ENCODE measurements at places on chromosomes 3 and 15.

- no peak for DNase-seq
Measured at GRCh38 chr3:46468753-46469600, 4.3 kb upstream of the LTF start.

GRCh38 chr3:152054315-152054714 is 180.9 kb downstream of the SUCNR1 start:
- no peak for DNase-seq

- no peak for DNase-seq
Measured at GRCh38 chr3:156659260-156659659, 15.1 kb upstream of the TIPARP start.

DNA sequence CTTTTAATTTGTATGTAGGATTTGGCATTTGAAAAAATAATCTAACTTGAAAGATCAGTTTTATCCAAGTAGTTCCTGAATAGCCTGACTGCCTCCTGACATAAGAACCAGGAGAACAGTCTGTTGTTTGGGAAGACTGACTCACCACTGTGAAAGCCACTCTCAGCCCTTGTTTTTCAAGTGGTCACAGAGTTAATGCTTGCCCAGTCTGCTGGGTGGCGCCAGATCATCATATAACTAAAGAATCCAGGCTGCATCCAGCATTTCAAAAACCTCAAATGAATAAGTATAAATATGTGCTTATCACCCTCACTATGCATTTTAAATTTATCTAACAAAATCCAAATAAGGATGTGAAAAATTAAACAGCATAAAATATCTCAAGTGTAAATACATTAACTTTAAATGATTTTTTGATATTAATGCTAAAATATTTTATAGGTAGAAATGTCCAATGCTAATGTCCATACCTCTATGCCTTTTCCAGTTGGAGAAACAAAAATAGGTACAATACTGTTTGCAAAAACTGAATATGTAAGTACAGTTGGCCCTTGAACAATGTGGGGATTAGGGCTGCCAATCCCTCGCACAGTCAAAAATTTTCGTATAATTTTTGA is 26.9 kb upstream of the ZBBX start:
- DNase-seq = no peak

DNA sequence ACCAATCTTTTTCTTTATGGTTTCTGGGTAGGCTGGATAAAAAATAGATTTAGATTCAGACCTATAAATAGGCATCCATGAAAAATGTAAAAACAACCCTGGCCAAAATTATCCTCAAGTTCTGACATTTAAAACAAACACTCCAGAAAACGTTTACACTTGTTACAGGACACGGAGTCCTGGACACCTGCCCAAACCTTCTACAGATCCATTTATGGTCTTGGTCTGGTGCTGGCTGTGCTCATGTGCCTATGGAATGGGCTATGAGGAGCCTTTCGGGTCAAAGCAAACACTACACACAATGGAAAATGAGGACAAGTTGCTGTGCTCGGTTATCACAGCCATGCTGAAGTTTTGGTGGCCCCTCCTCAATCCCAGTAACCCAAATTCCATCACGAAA is 108.1 kb downstream of the PDZRN3 start:
- DNase-seq = no peak

GRCh38 chr3:188286087-188286513 is 132.1 kb downstream of the LPP start:
- DNase-seq = no peak

DNA sequence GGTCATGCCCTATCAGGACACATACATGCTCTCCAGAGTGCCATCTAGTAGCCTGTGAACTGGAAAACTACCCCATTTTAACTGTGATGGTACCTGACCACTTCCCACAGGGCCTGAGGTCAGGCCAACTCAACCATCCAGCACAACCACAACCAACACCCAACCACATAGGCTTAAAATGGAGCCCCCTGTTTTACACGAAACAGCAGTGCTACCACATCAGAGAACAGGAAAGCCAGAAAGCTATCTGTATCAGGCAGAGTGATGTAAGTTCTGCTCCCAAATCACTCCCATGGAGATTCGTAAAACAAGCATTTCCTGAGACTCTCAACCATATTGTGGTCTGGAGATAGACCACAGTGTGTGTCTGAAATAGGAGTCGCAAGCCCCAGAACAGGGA is 1017.3 kb upstream of the EPHA6 start:
- DNase-seq = no peak

- no peak for DNase-seq
Measured at GRCh38 chr3:23264413-23264812, 61.3 kb downstream of the UBE2E2 start.

DNA sequence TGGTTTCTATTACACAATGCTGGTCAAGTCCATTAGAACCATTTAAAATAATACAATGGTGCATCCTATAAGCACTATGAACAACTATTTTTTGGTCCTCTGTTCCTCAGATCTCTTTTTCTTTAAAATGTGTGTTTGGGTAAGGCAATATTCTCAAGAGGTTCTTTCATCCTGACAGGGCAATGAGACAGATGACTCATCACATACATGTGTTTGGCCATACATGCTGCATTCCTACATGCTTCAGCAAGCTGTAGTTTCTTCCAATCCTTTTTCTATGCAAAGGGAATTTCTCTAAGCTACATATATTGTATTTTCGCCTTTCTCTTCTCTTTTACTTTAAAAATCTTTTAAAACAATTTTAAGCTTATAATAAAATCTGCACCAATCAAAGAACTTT is 52.7 kb downstream of the OTOL1 start:
- no peak for DNase-seq

DNA sequence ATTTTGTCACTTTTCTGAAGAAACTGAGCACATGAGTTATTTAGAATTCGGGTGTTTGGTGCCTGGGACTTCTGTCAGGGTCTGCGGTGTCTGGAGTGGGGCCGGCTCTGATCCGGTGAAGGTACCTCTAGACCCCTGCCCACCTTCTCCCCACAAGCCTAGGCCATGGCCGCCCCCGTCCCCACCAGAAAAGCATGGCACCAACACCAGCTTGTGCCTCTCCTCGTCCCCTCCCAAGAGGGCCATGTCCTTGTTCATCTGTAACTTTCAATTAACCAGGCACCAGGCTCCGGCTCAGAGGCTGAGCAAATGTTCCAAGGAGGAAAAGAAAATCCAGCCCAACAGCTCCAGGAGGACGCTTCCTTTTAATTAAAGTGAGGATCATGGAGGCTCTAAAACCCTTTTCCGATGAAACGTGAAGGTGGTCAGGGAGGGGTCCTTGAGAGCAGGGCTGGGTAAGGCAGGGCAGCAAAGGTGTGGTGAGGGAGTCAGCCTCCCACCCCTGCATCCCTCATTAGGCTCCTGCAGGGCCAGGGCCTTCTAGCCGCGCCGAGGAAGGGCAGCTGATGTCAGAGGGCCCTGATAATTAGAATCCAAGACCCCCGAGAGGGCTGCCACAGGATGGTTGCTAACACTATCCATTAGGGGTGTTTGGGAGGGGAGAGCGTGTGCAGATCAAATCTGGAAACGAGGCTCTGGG is 62.3 kb downstream of the SLC6A1 start:
- no peak for DNase-seq

DNA sequence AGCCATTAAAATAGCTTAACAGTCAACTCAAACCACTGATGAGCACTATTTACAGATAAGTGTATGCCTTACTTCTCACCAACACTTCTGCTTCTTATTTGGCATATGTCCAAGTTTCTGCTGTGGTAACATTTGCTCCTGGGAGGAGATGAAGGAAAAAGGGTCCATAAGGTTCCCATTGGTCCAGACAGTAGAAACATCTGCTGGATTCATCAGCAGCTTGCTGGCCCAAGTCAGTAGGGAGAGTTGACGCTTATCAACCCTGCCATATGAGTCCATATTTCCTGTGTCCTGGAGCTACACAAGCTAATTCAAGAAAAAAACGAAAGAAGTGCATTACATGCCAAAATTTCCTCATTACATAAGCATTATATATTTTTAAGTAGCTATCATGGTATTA is 824.5 kb downstream of the CADM2 start:
- no peak for DNase-seq

GRCh38 chr3:168260859-168261258 is 165.1 kb upstream of the GOLIM4 start:
- DNase-seq = no peak

GRCh38 chr3:86801921-86802320 is 189.0 kb downstream of the VGLL3 start:
- DNase-seq = no peak

- no peak for DNase-seq
Measured at GRCh38 chr15:70617076-70617910, 146.1 kb downstream of the UACA start.

DNA sequence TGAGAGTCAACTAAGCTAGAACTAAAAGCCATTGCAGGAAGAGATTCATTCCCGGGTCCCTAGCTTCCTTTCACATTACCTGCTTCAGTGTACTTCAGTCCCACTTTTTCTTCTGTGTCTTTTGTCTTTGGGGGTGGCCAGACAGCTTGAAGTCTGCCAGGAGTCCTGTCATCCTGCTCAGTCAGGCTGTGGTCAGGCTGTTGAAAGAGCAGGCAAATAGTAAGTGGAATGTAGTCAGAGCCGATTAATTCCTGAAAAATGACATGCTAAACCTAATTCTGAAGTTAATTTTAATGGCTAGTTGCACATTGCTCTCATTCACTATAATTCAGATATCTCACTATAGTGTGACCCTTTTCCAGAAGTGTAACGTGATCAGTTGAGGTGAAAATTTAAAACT is 129.6 kb downstream of the FMN1 start:
- DNase-seq = no peak

DNA sequence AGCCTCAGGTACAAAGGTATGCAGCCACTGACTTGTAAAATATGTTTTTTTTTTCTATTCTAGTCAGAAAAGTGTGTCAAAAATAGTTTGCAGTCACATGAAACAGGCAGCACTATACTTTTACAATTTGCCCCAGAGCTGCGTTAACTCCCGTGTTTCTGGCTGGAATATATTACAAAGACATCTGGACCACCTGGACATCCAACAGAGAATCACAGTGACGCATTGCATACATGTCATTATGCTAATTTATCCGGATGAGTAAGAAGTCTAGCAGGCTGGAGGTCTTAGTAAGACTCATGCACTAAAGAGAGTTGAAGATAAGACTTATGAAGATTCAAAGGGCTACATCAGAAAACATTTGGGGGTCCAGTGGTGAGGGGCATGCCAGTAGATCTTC is 39.2 kb upstream of the STRIT1 start:
- no peak for DNase-seq

- no peak for DNase-seq
Measured at GRCh38 chr15:58699769-58700168, 49.7 kb downstream of the ADAM10 start.

- no peak for DNase-seq
Measured at GRCh38 chr3:59808446-59808845, 758.6 kb upstream of the CFAP20DC start.

DNA sequence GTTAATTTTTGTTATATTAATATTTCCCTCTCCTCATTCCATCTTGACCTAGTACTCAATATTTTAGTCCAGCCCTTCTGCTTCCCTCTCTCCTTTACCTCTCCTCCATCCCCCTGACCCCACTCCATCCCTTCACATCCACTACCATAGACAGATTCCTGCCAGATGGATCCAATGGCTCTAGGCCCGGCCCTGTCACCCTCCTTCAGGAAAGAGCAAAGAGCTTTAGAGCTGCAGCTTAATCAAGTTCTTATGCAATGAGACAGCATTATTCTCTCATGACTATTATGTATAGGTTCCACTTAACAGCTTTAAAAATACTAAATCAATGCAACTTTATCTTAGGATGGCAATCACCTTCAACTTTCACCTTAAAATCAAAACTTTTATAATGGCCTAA is 200.7 kb upstream of the TTC14 start:
- DNase-seq = no peak

DNA sequence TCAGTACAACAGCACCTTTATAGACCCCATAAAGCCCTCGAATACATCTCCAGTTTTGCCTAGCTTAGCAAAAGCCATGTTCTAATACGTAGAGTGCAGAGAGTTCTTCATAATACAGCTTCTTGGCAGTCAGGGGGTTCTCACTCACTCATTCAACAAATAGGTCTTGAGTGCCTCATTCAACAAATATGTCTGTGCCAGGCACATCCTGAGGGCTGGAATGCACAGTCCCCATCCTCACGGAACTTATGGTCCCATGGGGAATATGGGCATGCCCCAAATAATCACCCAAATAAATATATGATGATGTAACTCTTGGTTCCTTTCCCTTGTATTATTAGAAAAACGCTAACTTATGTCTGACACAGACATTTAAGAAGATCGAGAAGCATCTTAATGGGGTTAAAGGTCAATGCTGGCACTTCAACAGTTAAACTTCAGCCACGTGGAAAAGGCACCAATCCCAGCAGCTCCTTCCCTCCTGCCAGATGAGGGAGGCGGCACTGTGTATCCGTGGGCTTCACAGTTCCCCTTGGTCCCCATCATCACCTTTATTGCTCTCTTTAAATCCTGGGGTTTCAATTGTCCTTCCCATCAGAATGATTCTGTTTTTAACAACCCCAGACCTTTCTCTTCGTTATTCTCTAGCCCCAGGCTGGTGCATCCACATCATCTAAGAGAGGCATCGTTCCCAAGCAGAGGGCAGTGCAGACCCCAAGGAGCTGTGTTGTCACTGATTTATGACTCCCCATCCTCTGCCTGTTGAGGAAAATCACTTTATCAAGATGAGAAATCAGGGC is 18.9 kb upstream of the SEMA5B start:
- DNase-seq = no peak

- DNase-seq = peak; percentile 18
Measured at GRCh38 chr3:44554626-44555592, at the start of gene ZKSCAN7. Gene ZKSCAN7 (plus strand): TSS chr3:44555193. CDS start chr3:44557048, 1,855 bp downstream.

DNA sequence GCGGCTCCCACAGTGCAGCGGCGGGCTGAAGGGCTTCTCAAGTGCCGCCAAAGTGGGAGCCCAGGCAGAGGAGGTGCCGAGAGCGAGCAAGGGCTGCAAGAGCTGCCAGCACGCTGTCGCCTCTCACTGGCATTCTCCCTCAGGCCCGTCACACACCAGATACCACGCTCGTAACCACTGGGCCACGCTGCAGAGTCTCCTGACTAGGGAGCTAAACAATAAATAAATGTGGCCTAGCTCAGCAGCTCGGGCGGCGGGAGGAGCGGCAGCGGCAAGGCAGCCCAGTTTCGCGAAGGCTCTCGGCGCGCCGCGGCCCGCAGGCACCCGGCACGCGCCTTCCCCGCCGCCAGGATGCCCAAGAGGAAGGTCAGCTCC is 55.9 kb upstream of the FAM174B start:
- DNase-seq = no peak

DNA sequence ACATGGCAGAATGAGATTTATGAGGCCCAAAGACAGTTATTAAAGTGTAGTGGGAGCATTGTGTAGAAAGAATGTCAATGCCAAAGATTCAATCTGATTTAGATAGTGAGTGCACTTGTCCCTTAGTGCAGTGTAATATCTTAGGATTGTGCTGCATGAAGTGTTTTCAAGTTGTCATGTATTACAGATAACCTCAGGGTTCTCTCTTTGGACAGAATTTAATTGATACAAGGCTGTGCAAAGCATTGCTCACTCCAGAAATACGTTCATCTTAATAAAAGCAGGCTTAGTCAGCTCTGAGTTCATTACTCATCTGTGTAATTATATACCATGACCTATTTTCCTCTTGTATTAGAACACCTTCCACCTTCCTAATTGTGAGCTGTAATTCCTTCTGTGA is 16.0 kb upstream of the GPR171 start:
- no peak for DNase-seq

GRCh38 chr3:31765871-31766270 is 215.2 kb downstream of the OSBPL10 start:
- DNase-seq = no peak

Data from stimulated activated CD4-positive, alpha-beta T cell treated with anti-CD3 and anti-CD28 coated beads, Interleukin-1b, Interleukin-23, amount 100 ng/mL, for 4 hours (primary cell).